ENCODE measurements at places on chromosomes 1 and 21.

DNA sequence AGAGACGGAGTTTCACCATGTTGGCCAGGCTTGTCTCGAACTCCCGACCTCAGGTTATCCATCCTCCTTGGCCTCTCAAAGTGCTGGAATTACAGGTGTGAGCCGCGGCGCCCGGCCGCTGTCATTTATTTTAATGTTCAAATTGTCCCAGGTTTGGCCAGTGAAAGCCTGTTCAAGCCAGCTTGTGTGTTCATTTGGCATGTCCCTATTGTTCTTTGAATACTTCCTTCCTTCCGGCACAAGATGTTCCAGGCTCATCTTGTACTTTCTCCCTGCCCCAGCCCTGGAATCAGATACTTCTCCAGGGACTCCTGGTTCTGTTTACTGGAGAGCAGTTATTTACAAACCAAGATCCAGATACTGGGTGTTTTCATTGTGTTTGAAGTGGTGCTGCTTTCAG is 37.0 kb downstream of the ZBTB8B start:
- DNase-seq = no peak

- DNase-seq = no peak
These were observed 1.7 kb upstream of the TMEM50B start for GRCh38 chr21:33481314-33481943.

- no peak for DNase-seq
These were observed 22.4 kb downstream of the CFHR4 start for GRCh38 chr1:196910215-196910614.

DNA sequence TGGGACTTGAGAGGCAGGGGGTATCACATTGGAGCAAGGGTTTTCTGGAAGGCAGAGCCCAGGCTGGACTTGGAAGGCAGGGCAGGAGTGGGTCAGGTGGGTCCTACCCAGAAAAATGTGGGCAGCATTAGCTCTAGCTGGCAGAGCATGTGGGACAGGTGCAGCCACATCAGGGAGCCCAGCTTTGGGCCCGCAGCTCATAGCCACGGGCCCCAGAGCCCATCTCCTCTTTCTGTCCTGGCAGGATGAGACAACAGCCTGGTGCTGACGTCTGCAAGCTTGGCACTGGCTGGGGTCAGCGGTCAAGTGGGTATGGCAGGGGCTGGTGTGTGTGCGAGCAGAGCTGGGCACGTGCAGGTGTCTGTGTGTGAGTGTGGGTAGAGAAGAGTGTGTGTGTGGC is 154.7 kb downstream of the GRIK3 start:
- DNase-seq = no peak

GRCh38 chr1:44213222-44214112 is at the start of gene DMAP1:
Gene DMAP1 (plus strand): TSS chr1:44213471. CDS start chr1:44213754, 283 bp downstream.
- DNase-seq = peak; percentile 88

DNA sequence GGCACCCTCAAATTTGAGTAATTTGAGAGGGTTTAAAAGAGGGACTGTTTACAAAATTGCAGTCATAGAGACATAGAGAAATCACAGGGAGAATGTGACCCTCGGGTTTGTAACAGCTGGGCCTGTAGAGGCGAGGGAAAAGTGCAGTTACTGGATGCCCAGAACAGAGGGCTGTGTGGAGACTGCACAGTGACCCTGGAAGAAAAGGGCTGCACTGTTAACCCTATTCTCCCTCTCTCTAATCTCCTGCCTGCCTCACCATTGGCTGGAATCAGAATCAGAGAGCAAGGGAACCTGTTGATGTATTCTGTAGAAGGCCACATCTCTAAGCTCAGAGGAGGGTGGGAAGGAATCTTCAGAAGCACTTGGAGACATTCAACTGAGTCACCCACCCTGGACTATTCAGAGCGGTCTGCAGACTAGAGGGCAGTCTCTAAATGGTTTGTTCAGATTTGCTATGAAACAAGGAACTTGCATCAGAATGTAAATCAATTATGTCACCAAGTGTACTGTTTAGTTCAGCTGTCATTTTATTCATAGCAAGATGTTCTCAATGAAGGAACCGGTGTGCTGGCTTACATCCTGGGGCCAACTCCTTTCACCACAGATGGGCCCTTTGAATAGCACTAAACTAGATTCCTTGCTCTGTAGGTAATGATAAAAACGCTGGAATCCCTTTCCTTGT is 132.2 kb upstream of the HOOK1 start:
- DNase-seq = no peak

DNA sequence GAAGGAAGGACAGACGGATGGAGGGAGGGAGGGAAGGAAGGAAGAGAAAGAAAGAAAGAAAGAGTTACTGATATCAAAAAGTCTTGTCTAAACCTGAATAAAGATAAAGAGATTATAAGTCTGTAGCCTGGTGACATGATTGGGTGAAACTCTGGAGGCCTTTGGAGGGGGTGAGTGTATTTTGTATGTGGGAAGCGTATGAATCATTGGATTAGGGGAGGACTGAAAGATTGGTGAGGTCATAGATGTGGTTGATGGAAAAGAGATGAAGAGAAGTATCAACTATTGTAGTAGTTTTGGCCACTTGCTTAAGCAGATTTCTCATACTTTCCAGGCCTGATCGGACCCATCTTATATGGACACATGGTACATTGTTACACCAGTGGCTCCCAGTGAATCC is 11.5 kb upstream of the KCNJ6 start:
- DNase-seq = no peak

DNA sequence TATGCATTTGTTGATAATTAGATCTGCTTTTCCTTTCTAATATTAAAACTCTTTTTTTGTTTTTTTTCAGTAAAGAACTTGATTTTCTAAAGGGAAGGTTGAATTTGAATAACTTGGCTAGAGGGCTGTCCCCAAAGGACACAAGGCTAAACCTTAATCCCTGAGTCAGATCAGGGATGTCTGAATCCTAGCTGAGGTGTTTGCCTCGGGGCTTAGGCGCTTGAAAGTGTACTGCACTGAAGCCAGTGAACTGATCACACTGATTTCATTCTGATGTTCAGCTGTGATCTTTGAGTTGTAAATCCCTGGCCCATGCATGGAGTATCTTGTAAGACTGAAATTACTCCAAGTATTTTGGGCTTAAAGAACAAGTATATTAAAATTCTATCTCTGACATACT is 42.8 kb downstream of the MTR start:
- no peak for DNase-seq

- no peak for DNase-seq
These were observed 31.5 kb downstream of the JAK1 start for GRCh38 chr1:64934878-64935275.

GRCh38 chr21:38352536-38353219 is 95.9 kb downstream of the KCNJ15 start:
- DNase-seq = peak; percentile 43

DNA sequence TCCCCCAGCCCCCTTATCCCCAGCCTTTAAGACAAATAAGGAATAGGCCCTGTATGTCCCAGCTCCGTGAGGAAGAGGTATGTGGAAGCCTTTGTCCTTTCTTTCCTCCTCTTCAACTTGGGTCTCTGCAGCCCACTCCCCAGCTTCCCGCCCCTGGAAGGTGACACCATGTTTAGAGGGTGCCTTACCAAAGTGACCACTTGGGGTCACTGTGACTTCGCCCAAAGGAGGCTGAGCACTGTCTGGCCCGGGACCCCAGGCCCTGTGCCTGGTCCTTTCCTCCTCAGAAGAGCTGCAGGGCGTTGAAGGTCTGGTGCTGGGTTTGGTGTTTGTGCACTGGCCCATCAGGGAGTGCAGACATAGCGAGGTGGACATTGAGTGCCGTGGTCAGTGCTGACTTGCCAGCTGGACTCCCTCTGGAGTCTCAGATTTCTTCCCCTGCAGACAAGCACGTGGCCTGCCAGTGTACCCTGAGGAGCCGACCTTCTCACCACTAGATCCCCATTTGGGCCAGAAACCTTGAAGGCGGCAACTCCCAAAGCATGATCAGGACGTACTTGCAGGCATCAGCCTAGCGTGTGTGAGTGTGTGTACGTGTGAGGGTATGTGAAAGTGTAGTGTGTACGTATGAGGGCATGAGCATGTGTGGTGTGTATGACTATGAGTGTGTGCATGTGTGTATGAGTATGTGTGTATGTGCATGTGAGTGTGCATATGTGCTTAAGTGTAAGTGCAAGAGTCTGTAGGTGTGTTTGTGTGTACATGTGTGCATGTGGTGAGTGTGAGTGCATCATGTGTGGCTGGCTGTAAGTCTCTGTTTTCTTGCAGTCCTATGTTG is 181.4 kb upstream of the KIAA0040 start:
- DNase-seq = peak; percentile 51

DNA sequence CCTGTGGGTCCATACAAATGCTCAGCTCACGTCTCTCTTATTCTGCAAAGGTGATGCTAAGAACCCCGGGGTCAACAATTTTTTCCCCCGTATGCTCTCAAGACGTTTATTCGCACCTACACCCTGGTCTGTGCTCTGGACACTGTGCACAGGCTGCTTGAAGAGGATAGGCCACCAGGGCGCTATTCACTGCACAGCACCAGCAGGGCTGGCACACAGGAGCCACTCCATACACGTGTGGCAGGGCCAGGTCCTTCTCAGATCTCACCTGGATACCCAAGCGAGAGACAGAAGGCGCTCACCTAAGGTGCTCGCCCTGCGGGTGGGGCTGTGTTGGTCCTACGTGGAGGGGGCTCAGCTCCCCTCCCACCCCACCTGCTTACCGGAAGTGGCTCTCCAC is 16.7 kb downstream of the TMEM63A start:
- DNase-seq = no peak

GRCh38 chr21:33360281-33360680 is 35.5 kb downstream of the IFNAR1 start:
- no peak for DNase-seq

- DNase-seq = no peak
These were observed 98.1 kb downstream of the SEC16B start for GRCh38 chr1:177871613-177872307.

- no peak for DNase-seq
These were observed 2.2 kb upstream of the GBP6 start for GRCh38 chr1:89361681-89362080.

- peak; percentile 20 for DNase-seq
These were observed 1.2 kb downstream of the PSMG1 start for GRCh38 chr21:39182016-39182415.
